ENCODE measurements at places on chromosomes 6 and 20.

- DNase-seq, result no peak
Observed at GRCh38 chr20:7959484-7959883, 19.2 kb upstream of the HAO1 start.

- DNase-seq, result no peak
Observed at GRCh38 chr6:127267646-127268625, 1.3 kb downstream of the RNF146 start.

- no peak for DNase-seq
Observed at GRCh38 chr6:9401960-9402359, 966.6 kb upstream of the SLC35B3 start.

DNA sequence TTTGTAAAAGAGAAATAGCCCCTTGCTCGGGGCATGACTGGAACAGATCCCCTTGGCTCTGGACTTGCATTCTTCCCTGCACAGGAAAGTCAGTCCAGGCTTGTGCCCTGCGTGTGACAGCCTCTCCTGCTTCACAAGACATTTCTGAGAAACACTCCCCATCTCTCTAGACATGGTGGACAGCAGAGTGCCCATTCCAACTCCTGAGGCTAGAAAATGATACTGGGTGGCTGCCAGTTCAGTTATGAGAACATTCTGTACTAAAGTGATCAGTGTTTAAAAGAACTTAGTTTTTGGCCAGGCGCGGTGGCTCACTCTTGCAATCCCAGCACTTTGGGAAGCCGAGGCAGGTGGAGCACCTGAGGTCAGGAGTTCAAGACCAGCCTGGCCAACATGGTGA, 41.3 kb downstream of the TGM3 start:
- no peak for DNase-seq

DNA sequence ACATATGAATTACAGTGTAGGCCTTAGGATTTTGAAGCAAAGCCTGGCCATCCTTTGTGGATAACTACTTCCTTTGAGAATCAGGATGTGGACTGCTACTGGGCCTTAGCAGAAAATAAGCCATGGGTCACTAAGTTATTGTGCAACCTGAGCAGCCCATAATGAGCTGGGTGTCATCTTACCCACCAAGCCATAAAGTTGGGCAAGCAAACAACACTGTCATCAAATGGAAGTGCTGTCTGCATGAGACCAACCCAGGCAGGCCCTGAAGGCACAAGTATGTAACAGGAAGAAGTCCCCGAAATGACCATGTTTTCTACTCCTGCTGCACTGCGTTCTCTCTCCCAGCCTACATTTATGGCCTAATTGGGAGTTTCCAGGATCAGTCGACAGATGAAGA, 205.6 kb upstream of the GGTLC1 start:
- no peak for DNase-seq

DNA sequence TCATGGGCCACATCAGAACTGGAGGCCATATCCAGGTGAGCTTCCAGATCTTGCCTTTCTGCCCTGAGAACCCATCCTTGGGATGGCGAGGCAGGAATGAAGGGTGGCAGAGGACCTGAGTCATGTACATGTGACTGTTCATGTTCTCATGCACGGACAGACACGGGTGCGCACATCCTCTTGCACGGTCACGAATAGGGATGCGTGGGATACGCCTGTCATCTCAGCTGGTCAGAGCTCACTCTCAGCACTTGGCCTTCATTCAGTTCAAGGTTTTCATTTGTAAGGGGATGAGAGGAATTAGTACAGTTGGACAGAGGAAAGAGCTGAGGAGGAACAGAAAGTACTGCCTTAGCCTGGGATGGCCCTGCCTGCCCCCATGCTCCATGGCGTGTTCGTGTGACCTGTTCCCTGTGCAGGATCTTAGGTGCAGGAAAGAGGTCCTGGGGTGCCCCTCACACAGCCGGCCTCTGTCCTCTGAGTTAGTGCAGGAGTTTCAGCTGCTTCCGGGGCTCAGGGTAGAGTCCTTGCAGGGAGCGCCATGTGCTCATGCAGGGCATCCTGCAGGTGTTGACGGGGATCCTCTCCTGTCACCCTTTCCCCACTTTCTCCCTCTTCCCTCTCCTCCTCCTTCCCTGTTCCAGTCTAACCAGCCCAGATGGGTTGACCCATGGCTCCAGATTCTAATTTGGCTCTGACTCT, 173.4 kb downstream of the DTNBP1 start:
- no peak for DNase-seq

DNA sequence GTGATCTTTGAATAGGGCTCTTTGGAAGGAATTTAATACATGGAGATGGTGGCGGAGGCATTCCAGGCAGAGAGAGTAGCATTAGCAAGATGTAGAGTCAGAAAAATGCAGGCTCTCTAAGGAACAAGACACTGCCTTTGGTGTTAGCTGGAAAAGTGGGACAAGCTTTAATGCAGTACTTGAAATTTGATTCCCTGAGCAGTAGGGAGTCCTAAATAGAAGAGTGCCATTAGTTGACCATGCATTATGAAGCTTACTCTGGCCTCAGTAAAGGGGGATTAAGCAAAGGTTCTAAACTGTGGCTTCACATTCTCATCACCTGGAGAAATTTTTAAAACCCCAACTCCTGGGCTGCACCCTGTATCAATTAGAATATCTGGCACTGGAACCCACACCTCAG, 494.8 kb upstream of the SOX4 start:
- DNase-seq, result no peak

DNA sequence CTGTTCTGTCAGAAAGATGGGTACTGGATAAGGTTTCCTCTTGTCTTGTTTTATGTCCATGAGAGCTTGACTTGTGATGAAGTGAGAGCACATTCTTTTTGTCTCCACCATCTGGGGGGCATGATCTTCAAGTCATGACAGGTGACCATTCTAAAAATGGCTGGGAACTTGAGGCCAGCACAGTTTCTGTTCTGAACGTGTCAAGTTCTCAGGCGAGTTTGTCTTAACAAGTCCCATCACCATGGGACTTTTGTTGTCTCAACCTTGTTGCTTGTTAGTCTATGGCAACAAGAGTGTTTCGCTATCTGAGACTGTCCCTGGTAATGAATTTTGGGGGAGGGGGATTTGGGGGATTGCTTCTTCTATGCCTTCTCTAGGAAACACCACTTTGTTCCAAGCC, 25.6 kb upstream of the ENPP4 start:
- no peak for DNase-seq

DNA sequence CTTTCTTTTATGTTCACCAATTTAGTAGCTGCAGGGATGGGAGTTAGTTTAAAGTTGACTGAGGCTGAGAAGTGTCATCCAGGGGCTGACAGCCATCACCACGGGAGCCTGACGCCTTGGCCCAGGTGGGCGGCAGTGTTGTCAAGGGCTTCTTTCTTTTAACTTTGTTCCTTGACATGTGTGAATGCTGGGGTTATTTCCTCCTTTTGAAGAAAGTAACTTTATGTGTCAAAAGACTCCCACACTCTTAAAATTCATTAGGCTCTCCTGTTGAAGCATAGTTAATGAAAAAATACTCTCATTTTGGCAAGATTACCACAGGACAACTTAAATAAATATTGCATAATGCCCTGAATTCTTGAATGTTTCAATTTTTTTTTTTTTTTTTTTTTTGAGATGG, 50.0 kb downstream of the SASH1 start:
- peak; percentile 2 for DNase-seq

- no peak for DNase-seq
Observed at GRCh38 chr6:64861039-64861651, 845.9 kb downstream of the EYS start.

GRCh38 chr20:54267483-54268003, 59.7 kb downstream of the PFDN4 start:
- no peak for DNase-seq

- no peak for DNase-seq
Observed at GRCh38 chr6:32885698-32886286, 31.8 kb downstream of the PSMB9 start.

DNA sequence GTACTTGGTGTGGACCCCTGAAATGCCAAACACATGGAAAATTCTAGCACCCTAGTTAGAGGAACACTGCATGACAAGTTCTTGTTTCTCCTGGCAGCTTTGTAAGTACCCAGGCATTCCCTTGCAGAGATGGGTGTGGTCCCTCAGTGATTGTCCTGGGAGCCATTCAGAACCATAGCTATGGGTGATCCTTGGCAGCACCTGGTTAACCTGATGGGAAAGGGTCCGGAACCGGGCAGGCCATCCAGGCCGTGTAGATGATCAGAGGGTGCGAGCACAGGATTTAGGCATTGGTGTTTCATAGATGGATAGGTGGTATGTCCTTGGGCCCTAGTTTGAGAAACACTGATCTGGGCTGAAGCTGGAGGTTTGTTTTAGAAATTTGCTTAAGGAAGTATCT, 95.8 kb downstream of the RPP40 start:
- DNase-seq, result no peak

GRCh38 chr20:1628621-1629020, 8.8 kb upstream of the SIRPB1 start:
- no peak for DNase-seq

GRCh38 chr6:170091639-170092579, 199.0 kb downstream of the DLL1 start:
- DNase-seq, result no peak

GRCh38 chr6:13217206-13217905, 111.0 kb downstream of the TBC1D7 start:
- no peak for DNase-seq

- DNase-seq, result no peak
Observed at GRCh38 chr6:1498491-1499113, 109.2 kb downstream of the FOXF2 start.

GRCh38 chr6:80489911-80490635, 383.6 kb downstream of the BCKDHB start:
- DNase-seq, result no peak

- no peak for DNase-seq
Observed at GRCh38 chr20:60816901-60817300, 435.2 kb upstream of the CDH4 start.

DNA sequence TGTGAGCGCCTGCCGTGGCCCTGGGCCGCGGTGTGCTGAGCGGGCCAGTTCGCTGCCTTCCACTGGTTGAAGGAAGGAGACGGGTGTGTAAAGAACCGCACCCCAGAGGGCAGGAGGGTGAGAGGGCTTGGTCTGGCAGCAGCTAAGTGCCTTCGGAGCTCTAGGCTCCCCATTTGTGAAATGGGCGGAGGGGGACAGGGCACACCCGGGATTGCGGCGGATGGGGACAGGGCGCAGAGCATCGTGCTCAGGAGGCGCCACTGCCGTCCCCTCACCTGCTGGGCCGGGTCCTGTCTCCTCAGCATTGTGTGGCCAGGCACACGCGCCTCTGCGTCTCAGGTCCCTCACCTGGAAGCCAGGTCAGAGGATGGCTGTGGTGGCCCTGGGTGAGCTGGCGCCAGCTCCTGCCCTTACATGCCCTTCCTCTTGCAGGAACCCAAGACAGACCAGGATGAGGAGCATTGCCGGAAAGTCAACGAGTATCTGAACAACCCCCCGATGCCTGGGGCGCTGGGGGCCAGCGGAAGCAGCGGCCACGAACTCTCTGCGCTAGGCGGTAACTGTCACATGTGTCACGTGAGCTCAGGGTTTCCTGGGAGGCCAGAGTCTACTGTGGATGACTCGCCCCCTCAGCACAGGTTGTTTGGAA, 3.1 kb downstream of the ADRM1 start:
- DNase-seq, result no peak

DNA sequence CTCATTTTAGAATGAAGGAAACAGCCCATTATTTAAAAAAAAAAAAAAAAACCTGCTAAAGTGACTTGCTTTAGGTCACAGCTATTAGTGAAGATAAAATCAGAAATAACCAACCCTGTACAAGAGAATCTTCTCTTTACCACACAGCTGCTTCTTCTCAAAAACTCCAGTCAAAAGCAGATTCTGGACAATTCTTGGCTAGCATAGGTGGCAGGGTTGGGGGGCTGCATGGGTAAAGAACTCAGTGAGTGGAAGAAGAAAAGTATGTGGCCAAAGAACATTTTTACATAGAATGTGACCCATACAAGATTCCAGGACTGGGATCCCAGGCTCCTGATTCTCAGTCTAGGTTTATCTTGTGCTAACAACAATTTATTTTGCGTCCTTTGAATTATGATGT, 9.4 kb upstream of the FRK start:
- DNase-seq, result no peak

DNA sequence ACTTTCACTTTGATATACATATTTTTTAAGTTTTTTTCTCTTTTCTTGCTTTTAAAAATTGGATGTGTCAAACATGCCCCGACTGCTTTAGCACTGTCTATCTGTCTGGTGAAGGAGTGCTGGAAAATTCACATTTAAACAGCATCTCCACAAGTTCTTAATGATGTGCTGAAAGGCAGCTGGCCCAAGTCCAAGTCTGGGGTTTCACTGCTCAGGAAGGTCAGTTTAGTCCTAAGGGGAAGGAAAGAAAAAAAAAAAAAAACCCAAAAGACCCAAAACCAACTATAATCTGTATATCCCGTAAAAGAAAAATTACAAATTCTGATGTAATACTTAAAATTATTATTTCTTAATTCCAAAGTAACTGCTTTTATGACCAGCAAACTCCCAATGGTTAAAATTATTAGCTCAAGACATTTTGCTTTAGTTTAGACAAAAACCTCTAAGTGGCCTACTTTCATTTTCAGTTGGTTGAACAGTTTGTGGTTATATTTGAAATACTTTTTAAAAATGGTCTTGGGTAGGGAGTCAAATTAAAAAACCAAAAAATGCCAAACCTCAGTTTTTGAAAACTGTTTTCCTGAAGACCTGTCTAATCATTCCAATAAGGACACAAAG, 79.5 kb upstream of the PREP start:
- DNase-seq, result no peak

GRCh38 chr6:113461153-113461932, 395.8 kb upstream of the MARCKS start:
- DNase-seq, result no peak

GRCh38 chr6:93088621-93089501, 330.5 kb downstream of the EPHA7 start:
- DNase-seq, result no peak

GRCh38 chr6:28537509-28538140, 11.9 kb downstream of the GPX5 start:
- peak; percentile 35 for DNase-seq

GRCh38 chr6:144185133-144185836, 35.0 kb downstream of the STX11 start:
- DNase-seq, result no peak

DNA sequence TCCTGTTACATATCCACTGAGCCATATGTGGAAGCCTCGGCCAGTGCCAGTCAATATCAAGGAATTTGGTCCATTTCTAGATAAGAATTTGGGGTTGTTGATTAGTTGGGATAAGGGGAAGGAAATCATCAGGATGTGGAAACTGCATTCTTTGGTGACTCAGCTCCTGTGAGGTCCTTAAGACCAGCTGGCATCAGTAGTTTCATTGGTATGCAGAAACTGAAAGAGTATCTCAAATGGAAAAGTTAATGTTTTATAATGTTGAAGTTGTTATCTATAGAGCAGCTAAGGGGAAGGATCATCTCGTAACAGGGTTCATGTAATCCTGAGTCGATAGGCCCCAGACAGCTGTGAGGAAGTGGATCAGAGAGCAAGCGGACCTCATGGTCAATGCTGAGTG, 87.9 kb upstream of the PRND start:
- no peak for DNase-seq

Data from activated naive CD8-positive, alpha-beta T cell treated with anti-CD3 and anti-CD28 coated beads for 36 hours (primary cell).